AG09309 (cell line): ENCODE measurements at places on chromosomes 12 and 14.

DNA sequence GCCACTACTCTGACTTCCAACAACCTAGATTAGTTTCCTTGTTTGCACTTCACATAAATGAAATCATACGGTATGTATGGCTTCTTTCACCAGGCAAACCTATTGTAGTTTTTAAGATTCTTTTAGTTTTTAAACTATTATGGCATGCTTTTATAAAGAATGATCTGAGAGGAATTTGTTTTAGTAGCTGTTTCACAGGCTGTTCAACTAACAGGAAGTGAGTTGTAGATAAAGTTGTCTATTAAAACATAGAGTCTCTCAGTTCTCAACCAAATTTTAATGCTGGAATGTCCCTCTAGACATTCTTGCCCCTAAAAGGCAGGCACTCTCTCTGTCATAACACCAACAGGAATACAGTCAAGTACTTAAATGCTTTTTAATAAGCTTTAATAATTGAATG, 102.7 kb upstream of the DACT1 start:
- peak; percentile 8 for DNase-seq

DNA sequence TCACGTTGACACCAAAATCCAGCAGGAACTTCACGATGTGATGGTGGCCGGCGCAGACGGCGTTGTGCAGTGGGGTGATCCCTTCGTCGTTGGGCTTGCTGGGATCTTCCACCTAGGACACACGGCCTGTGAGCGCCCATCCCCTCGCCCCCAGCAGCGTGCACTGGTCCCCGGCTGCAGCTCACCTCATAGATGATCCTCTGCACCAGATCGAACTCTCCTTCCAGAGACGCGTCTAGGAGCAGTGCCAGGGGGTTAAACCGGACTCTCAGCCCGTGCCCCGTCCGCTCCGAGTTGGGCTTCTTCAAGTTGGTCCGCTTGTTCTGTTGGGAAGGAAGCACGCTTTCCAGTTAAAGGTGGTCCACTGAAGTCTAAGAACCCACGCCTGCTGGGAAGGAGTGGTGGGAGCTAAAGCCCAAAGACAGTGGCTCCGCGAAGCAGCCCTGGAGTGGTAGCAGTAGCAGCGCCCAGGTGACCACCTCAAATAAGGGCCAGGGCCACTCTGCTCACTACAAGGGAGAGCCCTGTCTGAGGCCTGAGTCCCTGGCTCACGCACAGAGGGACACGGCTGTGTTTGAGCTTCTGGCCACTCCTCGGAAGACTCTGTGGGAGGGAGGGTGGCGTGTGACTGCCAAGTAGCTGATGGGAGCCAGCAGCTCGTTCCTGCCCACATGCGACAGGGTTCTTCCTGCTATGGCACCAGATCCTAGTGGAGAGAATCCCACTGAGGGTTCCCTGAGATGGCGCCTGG, 23.3 kb downstream of the ZFYVE21 start:
- DNase-seq: no peak

DNA sequence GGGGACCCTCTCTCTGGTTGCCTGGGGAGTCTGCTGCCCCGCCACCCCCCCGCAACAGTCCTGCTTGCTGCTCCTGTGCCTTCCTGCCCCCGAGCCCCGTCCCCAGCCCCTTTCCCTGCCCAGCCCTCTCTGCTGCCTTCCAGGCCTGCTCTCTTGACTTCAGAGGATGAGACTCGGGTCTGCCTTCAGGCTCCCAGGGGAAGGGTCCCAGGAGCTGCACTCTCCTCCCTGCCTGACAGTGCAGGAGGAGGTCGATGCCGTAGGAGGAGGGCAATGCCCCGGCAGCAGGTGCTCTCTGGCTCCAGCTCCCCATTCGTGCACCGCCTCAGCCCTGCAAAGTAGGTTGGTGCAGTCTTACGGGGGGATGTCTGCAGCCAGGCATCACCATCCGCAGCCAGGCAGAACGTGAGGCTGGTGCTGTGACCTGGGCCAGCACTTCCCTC, 185.1 kb upstream of the C14orf180 start:
- no peak for DNase-seq

- DNase-seq: peak; percentile 48
Measured at GRCh38 chr14:64681796-64682710, 22.2 kb upstream of the PLEKHG3 start.

- no peak for DNase-seq
Measured at GRCh38 chr12:115370207-115370606, 686.2 kb upstream of the TBX3 start.

DNA sequence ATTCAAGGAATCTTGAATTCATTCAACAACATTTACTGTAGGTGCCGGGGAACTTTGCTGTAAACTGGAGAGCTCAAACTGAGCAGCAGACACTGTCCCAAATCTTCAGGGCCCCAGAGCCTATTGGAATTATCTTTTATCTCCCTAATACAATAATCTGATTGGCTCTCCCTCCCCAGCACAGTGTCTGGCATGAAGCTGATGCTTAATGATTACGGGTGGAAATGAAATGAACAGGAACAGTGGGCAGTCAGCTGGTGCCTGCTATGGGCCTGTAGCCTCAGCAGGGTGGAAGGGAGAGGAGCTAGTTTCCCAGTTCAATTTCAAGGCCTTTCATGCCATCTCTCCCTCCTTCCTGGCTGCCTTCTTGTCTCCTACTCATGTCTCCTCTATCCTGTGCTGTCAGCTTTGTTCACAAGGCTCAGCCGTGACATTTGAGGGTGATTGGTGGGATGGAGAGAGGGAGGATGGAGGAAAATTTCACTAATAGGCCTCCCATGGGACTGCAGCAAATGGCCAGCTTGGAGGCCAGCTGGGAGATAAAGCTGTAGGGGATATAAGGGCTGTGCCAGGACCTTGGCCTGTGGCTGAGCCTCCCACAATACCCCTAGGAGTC, 4.3 kb upstream of the RAPGEF3 start:
- no peak for DNase-seq

- DNase-seq: peak; percentile 90
Measured at GRCh38 chr12:65609359-65609771, 214.9 kb upstream of the HMGA2 start.

DNA sequence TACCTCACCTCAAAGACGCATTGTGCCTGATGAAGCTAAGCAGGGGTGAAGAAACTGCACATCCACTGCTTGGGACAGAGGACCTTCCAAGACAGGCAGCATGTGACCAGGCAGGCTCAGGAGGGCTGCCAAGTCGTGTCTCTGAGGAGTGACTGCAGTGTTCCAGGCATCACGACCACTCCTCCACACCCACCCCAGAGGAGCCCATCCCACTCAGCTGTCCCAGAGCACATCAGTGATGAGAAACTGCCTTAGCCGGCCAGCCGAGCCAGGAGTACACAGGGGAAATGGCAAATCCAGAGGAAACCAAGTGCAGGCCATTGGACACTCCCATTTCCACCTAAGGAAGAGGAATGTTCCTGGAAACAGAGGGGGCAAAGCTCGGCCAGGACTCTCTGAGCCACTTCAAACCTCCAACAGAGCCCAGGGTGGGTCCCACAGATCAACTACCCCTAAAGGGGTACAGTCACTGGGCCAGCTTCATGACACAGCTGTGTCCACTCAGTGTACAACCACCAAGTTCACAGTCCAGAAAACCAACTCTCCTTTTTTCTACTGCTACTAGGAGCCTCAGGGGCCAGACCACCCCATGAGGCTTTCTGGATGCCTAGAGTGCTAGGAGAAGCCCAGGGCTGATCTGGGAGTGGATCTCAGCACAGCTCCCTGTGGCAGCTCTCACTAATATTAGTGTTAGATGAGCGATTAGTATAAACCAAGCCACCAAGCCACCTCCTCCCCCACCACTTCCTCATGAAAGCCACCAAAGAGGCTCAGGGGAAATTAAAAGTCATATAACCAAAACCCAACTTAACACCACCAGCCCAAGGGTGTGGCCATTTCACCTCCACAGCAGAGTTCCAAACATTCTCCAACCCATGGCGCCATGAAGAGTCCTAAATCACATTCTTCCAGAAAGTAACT, 15.4 kb downstream of the PXN start:
- DNase-seq: no peak

DNA sequence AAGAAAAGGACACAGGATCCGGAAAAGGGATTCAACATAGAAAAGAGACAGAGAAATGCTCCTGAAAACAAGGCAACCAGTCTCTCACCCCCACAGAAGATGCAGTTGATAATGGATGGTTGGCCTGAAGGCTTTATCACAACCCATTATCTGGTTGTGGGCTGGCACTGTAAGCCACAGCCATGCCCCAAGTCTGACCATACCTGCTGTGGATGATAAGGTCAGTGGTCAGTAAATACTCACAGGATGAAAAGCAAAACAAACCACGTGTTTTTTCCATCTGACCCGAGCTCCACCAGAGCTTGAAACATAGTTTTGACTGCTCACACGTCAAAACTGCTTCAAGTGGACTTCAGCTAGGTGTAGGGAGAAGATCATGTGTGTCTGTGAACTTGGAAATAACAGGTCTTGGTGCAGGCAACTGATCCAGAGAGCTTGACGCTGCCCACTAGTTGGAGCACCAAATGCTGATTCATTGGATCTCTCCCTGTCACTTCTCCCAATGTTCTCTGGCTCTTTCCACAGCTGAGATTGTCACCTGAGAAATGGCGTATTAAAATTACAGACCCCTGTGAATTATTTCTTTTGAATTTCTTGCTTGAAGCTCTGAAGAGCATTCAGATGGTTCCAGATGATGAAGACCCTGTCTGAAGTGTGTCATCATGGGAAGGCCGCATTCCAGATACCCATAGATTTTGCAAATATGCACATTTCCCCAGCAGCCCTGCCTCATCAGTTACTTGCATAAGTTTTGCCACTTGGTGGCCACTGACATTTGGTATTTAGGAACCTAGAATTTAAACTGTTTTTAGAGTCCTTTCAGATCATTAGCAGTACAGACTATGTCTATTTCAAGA, 8.5 kb downstream of the TMEM233 start:
- no peak for DNase-seq

DNA sequence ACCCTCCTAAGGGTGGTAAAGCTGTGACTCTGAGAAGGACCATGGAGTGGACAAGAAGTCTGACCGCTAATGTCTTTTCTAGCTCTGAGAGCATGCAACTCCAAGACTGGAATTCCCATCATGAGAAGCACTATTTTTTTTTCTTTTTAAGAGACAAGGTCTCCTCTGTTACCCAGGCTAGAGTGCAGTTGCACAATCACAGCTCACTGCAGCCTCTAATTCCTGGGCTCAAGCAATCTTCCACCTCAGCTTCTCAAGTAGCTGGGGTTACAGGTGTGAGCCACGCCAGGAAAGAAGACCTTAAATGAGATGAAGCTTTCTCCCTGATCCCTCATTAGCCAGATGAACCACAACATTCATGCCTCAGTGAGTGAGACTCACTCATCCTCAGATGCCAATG, 19.2 kb downstream of the VDR start:
- DNase-seq: no peak

DNA sequence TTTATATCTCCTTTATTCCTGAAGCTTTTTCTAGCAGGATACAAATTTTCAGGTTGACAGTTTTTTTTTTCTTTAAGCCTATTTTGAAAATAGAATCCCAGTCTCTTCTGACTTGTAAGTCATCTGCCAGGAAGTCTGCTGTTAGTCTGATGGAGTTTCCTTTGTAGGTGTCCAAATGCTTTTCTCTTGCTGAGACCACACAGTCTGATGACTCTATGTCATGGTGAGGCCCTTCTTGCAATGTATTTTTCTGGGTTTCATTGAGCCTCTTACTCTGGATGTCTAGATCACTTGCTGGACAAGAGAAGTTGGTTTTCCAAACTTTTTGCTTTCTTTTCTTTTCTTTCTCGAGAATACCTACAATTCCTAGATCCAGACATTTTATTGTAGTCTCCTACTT, 30.6 kb downstream of the USP15 start:
- no peak for DNase-seq

DNA sequence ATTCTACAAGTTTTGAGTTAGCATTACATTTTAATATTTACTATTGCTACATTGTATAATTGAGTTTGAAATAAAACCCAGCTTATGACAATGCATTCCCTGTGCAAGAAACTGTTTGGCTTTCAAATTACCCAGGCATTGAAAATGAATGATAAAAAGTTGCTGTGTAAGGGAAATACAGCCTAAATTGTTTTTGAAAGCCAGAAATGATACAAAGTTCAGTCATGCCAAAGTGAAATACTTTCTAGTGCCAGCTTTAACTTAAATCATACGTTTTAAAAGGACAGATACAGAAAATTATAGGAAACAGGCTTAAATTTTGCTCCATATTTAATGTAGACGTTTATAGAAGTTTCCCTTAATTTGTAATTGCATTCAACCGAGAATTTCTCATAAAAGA, 2.8 kb downstream of the MGAT2 start:
- no peak for DNase-seq

GRCh38 chr14:33669111-33669510, 281.8 kb downstream of the EGLN3 start:
- no peak for DNase-seq

DNA sequence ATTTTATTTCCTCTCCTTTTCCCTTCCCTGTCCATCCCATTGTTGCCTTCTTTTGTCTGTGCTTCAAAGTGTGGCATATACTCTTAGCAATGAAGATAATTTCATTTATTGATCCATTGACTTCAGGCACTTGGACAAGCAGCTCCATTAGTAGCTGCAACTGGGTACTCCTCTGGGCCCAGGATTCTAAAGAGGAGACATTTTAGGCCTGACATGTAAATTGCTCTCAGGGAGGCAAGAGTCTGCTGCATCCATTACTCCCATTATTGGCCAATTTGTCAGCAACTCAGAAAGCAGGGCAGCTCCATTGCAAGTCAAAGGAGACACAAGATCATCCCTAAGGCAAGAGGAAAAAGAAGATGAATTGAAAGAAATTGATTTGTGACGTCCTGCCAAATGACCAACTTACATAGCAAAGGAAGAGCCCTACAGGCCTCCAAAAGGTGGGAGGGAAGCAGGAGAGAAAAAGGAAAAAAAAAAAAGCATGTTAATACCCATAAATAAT, 1094.1 kb upstream of the FLRT2 start:
- no peak for DNase-seq

GRCh38 chr14:89621009-89621421, 204.0 kb upstream of the FOXN3 start:
- no peak for DNase-seq

DNA sequence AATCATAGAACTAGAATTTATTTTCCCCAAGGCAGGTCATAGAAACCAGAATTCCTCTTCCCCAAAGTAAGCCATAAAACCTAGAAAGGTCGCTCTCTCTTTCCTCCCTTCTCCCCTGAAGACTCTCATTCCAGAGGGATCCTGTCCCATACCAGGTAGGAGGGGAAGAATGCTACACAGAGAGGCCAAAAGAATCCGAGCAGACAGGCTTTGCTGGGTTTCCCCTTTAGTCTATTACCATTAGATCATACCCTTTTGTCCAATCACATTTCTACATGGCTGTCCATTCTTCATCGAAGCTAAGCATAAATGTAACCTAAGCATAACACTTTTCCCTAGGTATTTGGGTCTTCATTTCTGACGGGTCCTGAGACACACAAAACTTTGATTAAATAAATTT, 204.5 kb downstream of the SPTSSA start:
- no peak for DNase-seq
